Left lung (tissue), 14 donors: ENCODE measurements at places on chromosomes 5 and 9.
A peak's percentile ranks its signal among the peaks of the same experiment; 100 is the strongest.

DNA sequence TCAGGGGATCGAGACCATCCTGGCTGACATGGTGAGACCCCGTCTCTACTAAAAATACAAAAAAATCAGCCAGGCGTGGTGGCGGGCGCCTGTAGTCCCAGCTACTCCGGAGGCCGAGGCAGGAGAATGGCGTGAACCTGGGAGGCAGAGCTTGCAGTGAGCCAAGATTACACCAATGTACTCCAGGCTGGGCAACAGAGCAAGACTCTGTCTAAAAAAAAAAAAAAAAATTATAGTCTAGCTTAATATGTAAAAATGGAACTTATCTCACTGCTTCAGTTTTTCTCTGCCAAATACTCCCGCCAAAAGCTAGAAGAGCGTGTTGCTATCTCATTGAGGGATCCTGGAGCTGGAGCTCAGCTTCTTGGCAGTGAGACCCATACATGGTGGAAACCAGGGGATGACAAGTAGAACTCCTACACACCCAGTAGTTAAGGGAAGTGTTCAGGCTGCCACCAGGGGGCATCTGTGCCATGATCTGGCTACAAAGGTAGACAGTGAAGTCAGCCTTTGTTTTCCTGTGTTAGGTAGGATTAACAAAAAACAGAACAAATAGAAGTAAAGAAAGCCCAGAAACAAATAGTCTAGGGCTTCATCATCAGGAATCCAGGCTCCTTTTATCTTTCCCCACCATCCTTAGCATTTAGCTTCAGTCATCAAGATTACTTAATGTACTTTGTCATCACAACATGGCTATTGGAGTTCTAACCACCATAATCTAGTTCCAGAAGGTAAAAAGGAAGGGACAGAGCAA, 33.6 kb upstream of the GLIPR2 start:
- peak; percentile 83 for DNase-seq

DNA sequence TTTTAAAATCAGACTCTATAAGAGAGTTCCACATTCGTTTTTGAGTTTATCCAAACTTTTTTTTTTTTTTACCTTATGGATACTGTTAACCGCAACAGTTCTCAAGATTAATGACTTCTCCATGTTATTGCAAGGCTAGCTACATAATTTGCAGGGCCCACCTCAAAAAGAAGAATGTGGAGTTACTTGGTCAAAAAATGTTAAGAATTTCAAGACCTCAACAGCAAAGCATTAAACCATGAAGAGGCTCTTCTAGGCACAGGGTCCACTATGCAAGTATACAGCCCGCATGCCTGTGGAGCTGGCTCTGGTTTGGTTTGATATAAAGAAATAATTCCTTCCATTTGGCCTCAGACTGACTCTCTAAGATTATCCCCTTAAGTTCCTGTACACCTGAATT, 133.3 kb upstream of the TLX3 start:
- DNase-seq: no peak

DNA sequence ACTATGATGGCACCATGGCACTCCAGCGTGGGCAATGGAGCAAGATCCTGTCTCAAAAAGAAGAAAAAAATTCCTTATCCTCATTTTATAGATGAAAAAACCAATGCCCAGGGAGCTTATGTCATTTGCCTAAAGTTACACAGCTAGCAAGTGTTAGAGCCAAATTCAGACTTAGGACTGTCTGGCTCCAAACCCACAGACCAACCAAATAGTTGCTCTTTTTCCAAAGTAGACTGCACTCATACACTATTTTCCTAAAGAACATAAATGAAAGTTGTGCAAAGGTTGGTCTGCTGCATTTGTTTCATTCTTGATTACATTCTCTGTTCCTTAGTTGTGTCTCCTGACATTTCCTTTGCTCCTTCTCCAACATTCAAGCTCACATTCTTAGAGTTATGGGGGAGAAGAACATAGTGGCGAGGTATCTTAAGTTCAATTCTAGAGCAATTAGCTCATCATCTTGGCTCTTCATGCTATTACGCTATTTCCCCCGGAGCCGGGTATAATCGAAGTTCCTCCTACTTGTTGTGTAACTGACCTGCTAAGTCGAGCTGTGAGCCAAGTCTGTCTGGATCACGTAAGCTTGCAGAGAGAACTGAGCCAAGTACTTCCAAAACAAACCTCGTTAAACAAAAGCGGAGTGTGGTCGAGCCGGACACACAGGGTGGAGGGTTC, 138.3 kb downstream of the RFK start:
- peak; percentile 68 for DNase-seq

GRCh38 chr9:21801683-21802417, 586 bp upstream of the MTAP start:
- DNase-seq: peak; percentile 88

DNA sequence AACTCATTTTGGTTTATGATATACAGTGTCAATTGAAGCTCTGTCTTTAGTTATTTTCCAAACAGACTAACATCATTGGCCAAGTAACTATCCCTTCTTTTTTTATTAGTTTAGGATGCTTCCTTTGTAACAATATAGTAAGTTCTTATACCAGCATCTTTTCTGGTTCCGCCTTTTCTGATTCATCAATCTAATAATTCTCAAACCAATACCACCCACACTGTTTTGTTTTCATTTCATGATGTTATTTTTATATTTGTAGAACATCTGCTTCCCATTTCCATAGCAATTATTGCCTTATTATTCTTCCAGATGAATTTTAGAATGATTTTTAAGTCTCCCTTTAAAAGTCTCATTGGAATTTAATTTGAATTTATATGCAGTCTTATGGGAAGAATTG, 218.1 kb downstream of the RFK start:
- DNase-seq: no peak

DNA sequence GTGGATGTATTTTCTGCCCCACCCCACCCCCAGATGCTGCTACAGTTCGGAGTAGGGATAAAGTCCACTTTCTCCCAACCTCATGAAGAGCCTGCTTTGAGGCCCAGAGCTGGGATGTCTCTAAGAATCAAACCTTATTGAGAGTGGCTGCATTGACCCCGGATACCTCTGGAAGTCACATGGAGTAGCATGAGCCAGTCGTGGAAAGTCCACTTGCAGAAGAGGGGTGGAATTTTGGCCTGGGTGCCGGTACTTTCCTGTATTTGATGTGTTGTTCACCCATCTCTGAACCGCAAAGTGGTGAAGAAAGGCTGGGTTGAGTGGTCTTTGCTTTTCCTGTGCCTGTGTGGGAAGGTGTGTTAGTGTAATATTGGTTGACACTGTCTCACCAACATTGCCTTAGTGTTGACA, 3.7 kb downstream of the OTULIN start:
- no peak for DNase-seq

GRCh38 chr5:177432839-177433657, 6.6 kb downstream of the GRK6 start:
- no peak for DNase-seq

DNA sequence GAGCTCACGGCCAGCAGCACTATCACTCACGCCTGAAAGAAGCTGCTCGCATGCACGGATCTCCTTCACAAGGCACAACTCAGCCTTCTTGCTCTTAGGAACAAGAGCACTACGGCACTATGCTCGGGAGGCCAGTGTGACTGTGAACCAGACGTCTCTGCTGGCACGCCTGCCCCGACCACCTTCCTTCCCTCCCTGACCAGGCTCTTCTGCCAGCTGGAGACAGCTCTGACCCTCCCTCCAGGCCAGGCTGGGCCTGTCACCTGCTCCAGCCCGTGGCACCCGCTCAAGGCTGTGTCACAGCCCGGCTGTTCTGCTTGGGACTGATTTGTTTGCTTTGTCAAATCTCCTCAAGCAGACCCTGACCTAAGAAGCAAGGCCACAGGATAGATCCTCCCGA, 7.0 kb downstream of the TBC1D9B start:
- no peak for DNase-seq

DNA sequence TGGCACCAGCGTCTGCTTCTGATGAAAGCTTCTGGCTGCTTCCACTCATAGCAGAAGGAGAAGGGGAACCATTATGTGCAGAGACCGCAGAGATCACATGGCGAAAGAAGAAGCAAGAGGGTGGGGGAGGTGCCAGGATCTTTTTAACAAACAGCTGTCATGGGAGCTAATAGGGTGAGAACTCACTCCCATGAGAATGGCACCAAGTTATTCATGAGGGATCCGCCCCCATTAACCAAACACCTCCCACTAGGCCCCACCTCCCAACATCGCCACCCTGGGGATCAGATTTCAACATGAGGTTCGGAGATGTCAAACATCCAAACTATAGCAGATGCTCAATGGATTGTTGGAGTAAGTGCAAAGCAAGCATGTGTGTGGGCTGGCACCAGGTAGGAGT, 125.8 kb upstream of the SLIT3 start:
- no peak for DNase-seq

- no peak for DNase-seq
Measured at GRCh38 chr9:110316261-110317075, 21.2 kb downstream of the TXNDC8 start.

DNA sequence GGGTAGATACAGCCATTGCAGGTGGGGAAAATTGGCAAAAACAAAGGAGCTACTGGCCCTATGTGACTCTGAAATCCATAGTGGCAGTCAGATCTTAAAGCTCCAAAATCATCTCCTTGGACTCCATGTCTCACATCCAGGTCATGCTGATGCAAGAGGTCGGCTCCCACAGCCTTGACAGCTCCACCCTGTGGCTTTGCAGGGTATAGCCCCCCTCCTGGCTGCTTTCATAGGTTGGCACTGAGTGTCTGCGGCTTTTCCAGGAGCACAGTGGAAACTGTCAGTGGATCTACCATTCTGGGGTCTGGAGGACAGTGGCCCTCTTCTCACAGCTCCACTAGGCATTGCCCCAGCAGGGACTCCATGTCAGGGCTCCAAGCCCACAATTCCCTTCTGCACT, 1190.1 kb downstream of the CDH12 start:
- DNase-seq: no peak

GRCh38 chr5:39177631-39177964, 41.8 kb downstream of the FYB1 start:
- DNase-seq: no peak

- DNase-seq: no peak
Measured at GRCh38 chr5:7245121-7245651, 150.8 kb upstream of the ADCY2 start.
